ENCODE measurements at places on chromosomes 3 and 15. TPM values are rescaled to one million over a fixed set of nuclear protein-coding genes. Genes with fewer than 3 reads are reported as not detected.
A peak's percentile ranks its signal among the peaks of the same experiment; 100 is the strongest.

DNA sequence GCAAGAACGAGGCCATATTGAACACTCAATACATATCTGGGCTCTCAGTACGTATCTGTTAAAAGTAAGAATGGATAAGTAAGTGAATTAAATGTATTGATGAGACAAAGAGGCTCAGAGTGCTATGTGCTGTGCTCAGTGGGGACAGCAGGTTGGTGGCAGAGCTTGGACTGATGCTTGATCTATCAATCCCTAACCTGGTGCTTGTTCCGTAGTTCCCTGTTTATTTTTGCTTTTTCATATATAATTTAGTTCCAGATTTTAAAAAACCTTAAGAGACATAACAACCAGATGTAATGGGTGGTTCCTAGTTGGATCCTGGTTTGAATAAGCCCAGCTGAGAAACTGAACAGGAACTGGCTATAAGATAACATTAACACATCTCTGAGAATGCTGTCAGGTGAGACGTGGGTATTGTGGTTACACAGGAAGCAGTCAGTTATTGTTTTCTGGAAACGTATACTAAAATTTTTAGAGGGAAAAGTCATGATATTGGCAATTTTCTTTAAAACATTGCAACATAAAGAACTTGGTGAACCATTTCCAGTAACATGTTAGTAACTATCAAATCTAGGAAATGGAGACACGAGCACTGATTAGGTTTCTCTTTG lies 120.5 kb downstream of the FOXB1 start:
- DNase-seq: no peak

DNA sequence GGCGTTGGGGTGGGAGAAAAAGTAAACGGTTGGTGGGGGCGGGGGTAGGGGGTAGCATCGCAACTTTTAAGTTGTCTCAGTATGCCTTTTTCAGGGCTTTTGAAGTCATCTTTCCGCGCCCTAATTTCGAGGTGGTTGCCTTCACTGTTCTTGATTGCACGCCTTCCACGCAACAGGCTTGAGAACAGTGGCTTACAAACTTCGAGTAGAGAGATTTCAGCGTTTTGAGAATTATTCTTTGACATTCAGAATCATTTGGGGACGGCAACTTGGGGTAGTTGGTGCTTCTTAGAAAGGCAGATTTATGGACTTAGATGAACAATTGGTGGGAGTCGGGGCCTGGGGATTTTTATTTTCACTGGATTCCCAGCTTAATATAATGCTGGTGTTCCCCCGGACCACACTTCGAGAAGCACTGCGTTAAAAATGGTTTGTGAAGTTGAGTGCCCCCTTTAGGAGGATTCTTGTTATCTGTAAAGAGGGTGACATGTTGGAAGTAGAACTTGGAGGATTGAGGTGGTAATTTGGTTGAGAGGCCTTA lies 880 bp downstream of the PPP4R2 start:
- peak; percentile 64 for DNase-seq

DNA sequence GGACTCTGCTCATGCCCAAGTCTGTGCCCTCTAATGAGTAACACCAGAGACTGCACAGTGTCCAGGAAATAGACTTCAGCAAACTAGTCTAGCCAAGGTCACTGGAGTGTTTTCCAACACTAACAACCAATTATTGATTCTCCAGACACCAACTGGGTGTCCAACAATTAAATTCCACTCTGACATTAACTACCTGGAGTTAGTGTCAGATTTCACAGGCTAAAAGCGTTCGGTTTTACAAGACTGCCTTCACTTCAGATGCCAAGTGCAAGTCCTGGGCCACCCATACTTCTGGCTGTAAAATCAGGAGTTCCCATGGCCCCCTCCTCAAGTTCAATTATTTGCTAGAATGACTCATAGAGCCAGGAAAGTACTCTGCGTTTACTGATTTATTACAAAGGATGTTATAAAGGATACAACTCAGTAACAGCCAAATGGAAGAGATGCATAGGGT lies 20.8 kb upstream of the CFAP161 start:
- DNase-seq: no peak

- DNase-seq: no peak
Observed at GRCh38 chr3:46656778-46657556, 36.5 kb downstream of the ALS2CL start.

Gene DISP2
- total RNA-seq: 1.00 TPM

Gene TLR9
- 0.39 TPM for total RNA-seq

Gene ADAMTSL3
- total RNA-seq: not detected
